Epithelial cell of esophagus (primary cell): ENCODE measurements at places on chromosomes 12 and 14.
A peak's percentile ranks its signal among the peaks of the same experiment; 100 is the strongest.

- no peak for DNase-seq
Observed at GRCh38 chr14:23158779-23159178, 24.7 kb downstream of the SLC7A8 start.

GRCh38 chr12:27810756-27811155 is 30.7 kb upstream of the MANSC4 start:
- DNase-seq, result no peak

- peak; percentile 35 for DNase-seq
Observed at GRCh38 chr14:62301911-62302310, 539.7 kb downstream of the SNAPC1 start.

GRCh38 chr14:31051511-31051910 is 25.3 kb upstream of the STRN3 start:
- DNase-seq, result peak; percentile 33

DNA sequence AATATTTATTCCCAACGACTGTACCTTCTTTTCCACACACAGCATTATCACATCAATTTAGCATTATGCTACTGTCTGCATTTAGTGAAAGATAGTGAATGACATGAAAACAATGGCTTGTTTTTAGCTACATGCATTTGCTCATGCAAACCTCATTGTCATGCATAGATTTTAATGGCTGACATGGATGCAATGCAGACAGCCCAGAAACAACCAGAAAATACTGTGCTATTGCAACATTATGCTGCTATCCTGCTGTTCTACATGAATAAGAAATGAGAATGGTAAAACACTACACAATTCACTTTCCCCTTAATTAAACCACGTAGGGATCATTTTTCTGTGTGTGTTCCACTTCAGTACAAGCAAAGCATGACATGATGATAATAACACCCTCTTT is 90.8 kb downstream of the LIN7A start:
- no peak for DNase-seq

DNA sequence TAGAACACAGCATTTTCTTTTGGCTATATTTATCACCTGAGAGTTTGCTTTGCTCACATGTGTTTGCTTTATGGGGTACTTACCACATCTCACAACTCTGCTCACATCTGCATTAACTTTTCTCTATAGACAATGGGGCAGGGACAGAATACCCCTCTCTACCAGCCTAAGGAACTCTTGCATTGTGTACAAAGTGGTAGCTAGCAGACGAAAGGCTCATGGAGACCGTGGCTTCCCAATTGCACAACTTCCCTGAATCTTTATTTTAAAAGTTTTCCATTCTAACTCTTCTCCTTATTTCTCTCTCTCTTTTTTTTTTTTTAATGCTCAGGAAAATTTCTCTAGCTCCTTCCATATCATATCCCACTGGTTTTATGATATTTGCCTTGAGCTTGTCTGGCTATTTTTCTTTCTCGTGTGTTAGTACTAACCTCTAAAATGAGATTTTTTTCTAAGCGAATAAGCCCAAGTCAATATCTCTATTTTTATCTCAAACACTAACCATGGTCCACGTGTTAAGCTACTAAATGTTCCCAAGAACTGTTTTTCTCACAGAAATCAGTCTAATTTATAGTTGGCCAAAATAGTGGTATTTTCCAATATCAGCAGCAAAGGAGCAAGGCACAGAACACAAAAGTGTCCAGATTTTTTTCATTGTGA is 155.2 kb downstream of the STXBP6 start:
- no peak for DNase-seq

- no peak for DNase-seq
Observed at GRCh38 chr12:109630815-109631214, 57.2 kb downstream of the MVK start.

DNA sequence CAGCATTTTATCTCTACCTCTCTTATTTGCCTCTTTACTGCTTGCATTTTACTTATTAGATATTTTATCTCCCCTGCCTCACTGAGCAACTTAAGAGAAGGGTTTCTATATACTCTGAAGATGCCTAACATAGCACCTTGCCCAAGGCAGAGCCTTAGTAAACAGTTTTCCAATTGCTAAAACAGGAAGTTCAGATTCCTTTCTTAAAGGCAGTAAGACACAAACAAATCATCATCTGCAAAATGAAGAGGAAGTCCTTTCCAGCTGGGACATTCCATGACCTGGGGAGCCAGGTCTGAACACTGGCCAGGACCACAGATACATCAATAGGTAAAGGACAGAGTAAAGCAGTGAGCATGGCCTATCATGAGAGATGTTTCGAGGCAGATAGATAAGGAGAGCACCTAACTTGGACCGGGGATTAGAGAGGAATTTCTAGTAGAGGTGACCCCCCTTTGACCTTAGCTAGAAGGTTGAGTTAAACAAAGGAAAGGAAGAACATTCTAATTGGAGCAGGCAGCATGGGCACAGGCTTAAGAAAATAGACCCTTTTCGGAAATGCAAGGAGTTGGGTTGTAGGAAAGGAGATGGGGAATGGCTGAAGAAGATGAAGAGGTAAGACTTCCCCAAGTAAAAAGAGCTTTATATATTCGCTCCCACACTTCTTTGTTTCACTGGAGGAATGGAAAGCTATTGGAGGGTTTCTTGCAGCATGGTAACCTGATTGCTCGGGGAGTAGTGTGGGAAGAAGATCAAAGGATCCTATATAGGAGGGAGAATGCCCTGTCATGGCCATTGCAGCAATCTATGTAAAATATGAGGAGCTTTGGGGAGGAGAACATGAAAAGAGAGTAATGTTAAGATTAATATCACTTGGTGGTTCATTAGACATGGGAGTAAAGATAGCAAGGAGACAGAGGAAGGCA is 94.8 kb downstream of the PHLDA1 start:
- DNase-seq, result no peak

GRCh38 chr12:1740161-1740948 is 49.5 kb downstream of the ADIPOR2 start:
- DNase-seq, result peak; percentile 53

- no peak for DNase-seq
Observed at GRCh38 chr14:77859934-77860570, 60.1 kb downstream of the ADCK1 start.

DNA sequence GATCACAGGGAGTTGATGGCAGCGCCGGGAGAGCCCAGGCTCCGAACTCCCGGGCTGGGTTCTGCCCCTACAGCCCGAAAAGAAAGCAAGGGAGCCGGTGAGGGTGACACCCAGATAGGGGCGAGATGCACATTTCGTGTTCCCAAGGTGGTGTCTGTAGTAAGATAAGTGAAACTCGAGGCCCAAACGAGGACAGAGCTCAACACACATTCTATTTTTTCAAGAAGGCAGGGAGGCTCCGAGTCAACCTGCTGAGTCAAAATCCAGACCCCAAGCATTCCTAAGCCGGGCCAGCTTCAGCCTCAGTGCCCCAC is 24.2 kb upstream of the YY1 start:
- DNase-seq, result no peak

- DNase-seq, result no peak
Observed at GRCh38 chr14:78090864-78091263, 79.3 kb upstream of the NRXN3 start.

GRCh38 chr12:96850676-96851075 is 56.4 kb upstream of the NEDD1 start:
- no peak for DNase-seq

- DNase-seq, result peak; percentile 41
Observed at GRCh38 chr12:105960319-105961083, 178.3 kb downstream of the NUAK1 start.

DNA sequence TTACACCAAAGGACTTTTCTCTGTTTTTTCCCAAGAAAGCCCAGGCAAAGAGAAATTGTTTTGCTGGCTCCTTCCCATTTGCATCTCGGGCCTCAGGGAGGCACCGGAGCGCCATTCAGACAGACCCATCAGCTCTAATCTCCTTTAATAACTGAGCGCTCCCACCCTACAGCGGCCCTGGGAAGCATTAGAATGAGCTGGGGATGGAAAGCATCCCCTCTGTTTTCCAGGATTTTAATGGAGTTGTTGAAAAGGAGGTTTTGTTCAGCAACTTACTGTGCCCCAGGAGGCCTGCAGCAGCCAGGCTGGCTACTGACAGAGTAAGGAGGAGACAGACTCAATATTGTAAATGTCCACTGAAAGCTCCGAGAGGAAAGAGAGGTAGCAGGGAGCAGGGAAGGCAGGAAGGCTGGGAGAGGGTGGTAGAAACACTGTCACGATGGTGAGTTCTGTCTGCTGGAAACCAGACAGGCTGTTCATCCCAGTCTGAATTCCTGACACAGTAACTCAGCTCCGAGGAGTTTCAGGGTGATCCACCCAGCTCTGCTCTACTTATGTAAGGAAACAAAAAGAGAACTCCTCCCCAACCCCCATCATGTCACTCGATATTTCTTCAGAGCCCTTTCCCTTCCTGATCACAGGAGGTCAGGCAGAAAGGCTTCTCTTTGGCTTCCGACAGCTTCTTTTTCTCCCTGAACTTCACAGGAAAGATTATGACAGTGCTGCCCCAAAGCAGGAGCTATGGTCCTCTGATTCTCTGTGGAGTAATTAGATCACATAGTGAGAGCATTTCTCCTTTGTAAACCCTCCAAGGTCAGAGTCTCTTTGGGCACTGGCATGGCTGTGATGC is 62.5 kb upstream of the TMEM132D start:
- no peak for DNase-seq

- DNase-seq, result no peak
Observed at GRCh38 chr14:61160798-61161197, 120.3 kb downstream of the TMEM30B start.

- DNase-seq, result no peak
Observed at GRCh38 chr12:113208041-113208934, 13.0 kb upstream of the TPCN1 start.
